ENCODE measurements at places on chromosomes 2 and 18.

DNA sequence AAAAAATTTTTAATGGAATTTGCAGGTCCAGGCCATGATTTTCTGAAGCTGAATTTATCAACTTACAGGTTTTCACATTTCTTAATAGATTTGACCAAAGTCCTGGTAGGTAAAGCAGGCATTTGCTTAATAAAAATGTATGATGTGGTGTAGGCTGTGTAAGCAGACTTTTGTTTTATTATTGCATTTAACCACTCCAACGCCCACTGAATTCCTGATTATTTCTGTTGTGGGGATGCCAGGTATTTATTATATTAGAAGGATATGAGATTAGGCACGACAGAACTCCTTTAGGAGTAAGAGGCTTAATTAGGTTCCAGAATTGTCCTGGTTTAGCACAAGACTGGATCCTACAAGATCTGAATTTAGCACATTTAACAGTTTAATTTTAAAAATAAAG lies 111.1 kb downstream of the ADCYAP1 start:
- DNase-seq = no peak

GRCh38 chr18:72940986-72941385 lies 73.2 kb upstream of the NETO1 start:
- no peak for DNase-seq

GRCh38 chr2:173881461-173881860 lies 83.7 kb downstream of the SP3 start:
- no peak for DNase-seq

DNA sequence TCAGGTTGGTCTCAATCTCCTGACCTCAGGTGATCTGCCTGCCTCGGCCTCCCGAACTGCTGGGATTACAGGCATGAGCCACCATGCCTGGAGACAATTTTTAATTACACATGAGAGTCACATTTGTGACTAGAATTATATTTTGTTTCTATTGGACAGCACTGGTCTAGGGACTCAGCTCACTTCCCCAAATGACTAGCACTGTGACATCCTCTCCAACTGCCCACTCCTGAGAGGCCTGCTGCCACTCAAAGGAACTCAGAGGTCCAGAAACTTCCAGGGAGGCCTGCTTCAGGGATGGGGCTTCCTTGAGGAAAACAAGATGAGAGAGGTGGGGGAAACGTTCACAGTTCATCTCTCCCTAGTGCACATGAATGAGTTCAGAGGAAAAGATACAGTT lies 29.5 kb downstream of the TMEM163 start:
- no peak for DNase-seq

- no peak for DNase-seq
These were observed 15.7 kb downstream of the ERMN start for GRCh38 chr2:157309878-157310277.

DNA sequence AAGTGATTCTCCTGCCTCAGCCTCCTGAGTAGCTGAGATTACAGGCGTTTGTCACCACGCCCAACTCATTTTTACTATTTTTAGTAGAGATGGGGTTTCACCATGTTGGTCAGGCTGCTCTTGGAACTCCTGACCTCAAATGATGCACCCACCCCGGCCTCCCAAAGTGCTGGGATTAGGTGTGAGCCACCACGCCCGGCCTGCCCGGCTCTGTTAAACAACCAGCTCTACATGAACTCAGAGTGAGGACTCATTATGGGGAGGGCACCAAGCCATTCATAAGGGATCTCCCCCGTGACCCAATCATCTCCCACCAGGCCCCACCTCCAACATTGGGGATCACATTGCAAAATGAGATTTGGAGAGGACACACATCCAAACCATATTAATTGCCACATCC lies 8.8 kb downstream of the ATIC start:
- no peak for DNase-seq

- no peak for DNase-seq
These were observed 19.3 kb upstream of the TMEM18 start for GRCh38 chr2:696463-696862.

DNA sequence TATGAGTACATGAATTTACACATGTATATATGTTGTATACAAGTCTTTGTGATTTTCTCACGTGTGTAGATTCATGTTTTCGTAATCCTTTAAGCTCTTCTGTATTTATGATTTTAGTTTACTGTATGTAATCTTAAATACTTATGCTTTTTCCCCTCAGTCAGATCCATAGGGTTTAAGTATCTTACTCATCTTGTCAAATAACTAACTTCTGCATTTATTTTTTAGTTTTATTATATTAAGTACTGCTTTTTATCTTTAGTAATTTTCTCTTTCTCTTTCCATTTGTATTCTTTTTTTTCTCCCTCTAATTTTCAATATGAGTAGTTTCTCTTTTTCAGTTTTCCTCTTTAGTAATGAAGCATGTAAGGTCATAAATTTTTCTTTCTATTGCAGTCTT lies 179.4 kb downstream of the LCLAT1 start:
- DNase-seq = no peak

GRCh38 chr18:11996190-11996754 lies 15.0 kb downstream of the IMPA2 start:
- no peak for DNase-seq

- no peak for DNase-seq
These were observed 88.5 kb upstream of the UXS1 start for GRCh38 chr2:106282462-106283170.

- DNase-seq = no peak
These were observed 67.5 kb downstream of the LPIN1 start for GRCh38 chr2:11813951-11814350.

DNA sequence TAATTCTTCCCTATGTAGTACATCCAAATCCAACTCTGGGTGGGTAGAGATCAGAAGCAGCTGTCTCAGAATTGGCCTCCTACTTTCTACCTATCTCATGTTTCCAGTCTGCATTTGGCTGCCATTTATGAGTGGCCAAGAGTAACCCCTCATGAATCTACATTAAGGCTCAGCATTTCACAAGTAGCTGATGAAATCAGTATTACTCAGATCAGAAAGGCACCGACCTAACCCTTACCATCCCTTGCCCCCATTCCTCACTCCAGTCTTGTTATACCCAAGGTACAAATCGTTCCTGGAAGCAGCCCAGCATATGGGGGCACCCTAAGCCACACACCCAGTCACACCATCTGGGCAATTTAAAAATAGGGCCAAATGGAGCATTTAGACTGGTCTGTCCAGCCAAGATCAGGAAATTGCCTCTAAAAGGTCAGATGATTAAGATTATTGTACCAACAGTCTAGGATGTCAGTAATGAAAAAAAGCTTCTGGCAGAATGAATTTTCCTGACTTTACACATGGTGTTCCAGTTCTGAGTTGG lies 37.1 kb downstream of the CD28 start:
- no peak for DNase-seq

GRCh38 chr18:78632111-78632541 lies 347.5 kb upstream of the SALL3 start:
- DNase-seq = no peak

- DNase-seq = no peak
These were observed 231.5 kb upstream of the SPRED2 start for GRCh38 chr2:65663831-65664407.

- no peak for DNase-seq
These were observed 5.5 kb downstream of the SALL3 start for GRCh38 chr18:78984941-78985784.

DNA sequence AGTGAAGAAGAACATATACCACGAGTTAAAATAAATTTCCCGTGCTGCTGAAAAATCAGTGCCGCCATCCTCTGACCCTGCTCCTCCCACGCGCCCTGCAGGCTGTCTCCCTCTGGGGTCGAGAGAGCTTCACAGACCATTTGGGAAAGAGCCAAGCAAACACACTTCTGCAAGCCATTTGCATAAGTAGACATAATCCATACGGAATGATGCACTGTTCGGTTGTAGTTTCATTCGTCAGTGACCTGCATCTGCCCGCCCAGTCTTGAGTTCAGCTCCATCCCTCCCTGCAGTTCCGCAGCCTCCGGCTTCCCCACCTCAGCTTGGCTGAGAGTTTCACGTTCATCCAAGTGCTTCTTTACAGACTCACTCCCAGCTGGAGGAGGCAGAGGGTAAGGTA lies 69.6 kb downstream of the TRAPPC12 start:
- DNase-seq = no peak

DNA sequence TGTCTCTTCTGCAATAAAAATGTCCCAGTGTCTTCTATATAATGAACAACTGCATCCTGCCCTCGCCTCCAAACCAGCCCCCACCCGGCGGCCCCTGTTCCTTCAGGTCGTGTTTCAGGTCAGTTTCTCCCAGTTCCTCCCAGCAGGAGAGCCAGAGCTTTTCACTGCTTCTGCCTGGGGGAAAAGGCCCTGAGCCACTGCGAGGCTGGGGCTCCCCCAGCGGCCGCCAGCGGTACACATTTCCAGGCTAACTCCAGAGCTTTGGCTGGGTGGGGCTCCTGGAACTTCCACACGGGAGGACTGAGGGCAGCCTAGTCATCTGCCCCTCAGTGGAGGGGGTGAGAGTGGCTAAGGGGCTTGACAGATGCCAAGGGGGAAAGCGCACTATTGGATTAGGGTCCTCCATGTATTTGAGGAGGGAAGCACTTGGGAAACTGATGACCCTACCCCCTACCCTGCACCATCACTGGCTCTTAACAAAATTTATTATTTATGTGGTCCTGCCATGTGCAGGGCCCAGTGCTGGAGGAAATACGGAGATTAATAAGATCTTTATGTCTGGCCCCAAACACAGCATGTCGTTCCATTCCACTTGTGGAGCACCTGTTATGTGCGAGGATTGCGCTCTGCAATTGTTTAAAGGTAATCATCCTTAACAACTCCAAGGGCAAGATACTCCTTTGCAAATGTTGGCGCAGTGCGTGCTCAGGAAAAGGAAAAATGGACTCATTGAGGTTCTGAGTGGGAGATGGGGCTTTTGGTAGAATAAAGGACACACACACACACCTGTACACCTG lies 17.3 kb upstream of the CYS1 start:
- DNase-seq = peak; percentile 65

- DNase-seq = no peak
These were observed 232.4 kb downstream of the SEPTIN10 start for GRCh38 chr2:109381327-109381820.

- no peak for DNase-seq
These were observed 128.2 kb downstream of the BCL2 start for GRCh38 chr18:63191413-63191812.

- no peak for DNase-seq
These were observed 378.4 kb downstream of the RPRM start for GRCh38 chr2:153100151-153100550.

GRCh38 chr18:653512-653911 lies 3.9 kb upstream of the TYMS start:
- DNase-seq = no peak

DNA sequence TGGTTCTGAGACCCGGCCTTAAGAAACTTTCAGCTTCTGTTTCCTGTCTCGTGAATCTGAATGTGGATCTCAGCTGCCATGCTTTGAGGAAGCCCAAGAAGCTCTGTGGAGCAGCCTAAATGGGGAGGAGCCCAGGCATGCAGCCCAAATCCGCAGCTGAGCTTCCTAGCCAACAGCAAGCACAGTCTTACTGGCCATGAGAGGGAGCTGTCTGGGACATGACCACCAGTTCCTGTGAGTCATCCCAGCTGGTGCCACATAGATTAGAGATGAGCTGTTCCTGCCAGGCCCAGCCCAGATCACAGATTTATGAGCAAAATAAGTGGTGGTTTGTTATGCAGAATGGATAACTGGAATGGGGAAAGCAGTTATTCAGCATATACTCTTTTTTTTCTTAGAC lies 224.4 kb upstream of the APCDD1 start:
- DNase-seq = no peak

- DNase-seq = no peak
These were observed 110.9 kb upstream of the RMP24 start for GRCh38 chr18:35861367-35862118.

DNA sequence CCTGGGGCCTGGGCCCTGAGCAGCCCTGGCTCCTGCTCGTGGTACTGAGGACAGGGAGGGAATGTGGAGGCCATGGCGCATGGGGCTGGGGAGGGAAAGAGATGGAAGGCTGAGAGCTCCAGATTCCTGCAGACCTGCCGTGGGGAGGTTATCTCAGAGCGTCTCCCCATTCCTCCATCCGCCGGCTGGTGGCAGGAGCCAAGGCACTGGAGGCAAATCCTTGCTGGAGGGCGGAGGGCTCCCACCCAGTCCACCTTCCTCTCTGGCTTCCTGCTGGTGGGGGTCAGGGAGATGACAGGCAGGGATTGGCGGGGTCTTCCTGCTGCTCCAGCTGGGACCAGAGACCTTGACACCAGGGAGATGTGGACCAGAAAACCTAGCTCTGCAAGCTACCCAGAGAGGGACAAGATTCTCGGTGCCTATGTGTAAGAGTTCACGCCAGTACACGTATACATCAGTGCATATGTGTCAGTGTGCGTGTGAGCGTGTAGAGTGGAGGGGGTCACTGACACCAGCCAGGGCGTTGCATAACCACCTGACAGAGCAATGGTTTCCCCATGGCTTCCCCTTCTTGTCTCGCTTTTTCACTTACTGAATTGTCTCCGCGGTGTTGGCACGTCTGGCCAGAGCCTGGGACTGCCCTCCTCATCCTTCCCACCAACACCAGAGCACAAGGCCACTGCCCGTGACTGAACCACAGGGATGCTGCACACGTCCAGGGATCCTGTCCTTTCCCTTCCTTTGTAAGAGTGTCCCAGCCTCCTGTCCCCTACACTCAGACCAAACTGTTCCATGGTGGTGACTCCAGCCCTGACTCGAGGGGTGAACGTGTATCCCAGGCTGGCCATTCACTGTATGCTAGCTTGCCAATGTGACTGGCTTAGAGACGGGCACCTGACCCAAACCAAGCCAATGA lies 15.8 kb upstream of the SEMA4C start:
- no peak for DNase-seq

GRCh38 chr2:137262594-137262993 lies 497.2 kb downstream of the THSD7B start:
- no peak for DNase-seq

DNA sequence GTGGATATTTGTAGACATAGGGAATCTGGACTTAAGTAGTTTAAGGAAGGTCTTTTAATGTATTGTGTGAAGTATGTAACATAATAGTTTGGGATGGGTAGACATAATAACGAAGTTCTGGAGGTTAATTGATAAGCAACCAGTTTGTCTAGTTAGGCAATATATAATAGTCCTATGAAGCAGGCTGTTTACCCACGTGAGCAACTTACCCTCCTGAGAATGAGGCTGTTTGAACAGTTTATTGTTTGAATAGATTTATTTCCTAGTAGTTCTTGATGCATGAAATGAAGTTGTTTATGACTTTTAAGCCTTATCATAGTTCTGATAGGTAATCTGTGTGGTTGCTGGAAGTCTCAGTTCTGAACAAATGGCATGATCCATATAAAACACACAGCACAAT lies 361.5 kb downstream of the GALNT13 start:
- DNase-seq = no peak

- DNase-seq = no peak
These were observed 310.8 kb downstream of the GALR1 start for GRCh38 chr18:77560341-77560992.

Data from NCI-H2107 (cell line).